ENCODE measurements at places on chromosomes 7 and 10.

- DNase-seq = no peak
These were observed 484.8 kb upstream of the DPP6 start for GRCh38 chr7:153567426-153567825.

GRCh38 chr10:63105225-63106110 is 27.7 kb upstream of the NRBF2 start:
- DNase-seq = no peak

DNA sequence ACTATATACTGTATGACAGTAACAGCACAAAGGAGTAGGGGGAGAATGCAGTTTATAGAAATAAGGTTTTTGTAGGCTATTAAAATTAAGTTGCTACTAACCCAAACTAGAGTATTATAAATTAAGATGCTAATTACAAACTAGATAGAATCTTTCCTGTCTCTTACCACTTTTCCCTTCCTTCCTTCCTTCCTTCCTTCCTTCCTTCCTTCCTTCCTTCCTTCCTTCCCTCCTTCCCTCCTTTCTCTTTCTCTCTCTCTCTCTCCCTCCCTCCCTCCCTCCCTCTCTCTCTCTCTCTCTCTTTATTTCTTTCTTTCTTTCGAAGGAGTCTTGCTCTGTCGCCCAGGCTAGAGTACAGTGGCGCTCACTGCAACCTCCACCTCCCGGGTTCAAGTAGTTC is 36.4 kb upstream of the BRAF start:
- DNase-seq = no peak

DNA sequence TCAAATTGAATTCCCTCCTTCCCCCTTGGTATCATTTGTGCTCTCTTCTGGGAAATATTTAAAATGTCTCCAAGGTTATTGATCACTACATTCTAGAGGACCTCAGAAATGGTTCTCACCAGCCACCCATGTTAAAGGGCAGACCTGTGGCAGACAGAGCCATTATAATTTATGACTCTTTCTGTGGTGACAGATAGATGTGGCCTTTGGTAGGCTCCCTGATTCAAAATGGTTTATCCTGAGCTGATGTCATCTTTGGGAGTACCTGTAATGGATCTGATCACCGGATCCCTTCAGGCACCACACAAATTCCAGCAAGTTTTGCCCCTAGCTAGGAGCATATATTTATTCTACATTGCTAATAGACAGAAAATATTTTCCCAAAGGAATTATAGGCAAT is 267.5 kb downstream of the SDK1 start:
- no peak for DNase-seq

DNA sequence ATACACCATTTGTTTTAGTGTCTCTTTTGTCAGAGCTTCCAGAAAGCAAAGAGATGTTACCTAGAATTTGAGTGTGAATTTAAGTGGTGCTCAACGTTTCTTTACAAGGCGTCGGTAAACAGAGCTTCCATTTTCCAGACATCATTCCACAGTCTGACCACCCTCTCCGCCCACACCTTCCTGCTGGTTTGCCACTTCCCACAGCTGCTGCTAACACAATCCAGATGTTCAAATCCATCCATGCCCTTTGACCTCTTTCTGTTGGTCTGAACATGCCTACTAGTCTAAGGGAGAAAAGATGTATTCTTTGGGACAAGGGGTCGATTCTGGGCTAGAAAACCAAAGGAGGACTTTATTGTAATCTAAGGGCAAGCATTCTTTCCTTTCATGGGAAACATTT is 86.1 kb downstream of the FAM107B start:
- DNase-seq = no peak

- DNase-seq = no peak
These were observed 30.9 kb upstream of the PDLIM1 start for GRCh38 chr10:95321554-95322301.

DNA sequence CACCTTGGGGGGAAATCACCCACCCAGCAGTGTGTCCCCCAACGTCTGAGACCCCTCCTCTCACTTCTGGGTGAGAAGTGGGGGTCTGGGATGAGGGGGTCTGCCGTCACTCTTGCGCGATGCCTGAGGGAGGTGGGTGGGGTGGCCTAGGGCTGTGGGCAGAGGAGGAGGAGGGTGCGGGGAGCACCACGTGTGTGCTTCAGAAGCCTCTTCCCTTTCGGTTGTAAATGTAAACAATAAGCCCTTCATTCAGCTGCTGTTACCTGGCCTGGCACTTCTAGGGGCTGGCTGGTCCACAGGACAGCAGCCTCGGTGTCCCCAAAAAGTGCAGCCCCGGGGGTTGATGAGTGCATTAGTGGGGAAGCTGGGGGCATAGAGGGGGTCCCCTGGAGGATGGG is 1.3 kb downstream of the CLIP2 start:
- DNase-seq = no peak

GRCh38 chr7:155293721-155294510 is 3.8 kb upstream of the INSIG1 start:
- no peak for DNase-seq

DNA sequence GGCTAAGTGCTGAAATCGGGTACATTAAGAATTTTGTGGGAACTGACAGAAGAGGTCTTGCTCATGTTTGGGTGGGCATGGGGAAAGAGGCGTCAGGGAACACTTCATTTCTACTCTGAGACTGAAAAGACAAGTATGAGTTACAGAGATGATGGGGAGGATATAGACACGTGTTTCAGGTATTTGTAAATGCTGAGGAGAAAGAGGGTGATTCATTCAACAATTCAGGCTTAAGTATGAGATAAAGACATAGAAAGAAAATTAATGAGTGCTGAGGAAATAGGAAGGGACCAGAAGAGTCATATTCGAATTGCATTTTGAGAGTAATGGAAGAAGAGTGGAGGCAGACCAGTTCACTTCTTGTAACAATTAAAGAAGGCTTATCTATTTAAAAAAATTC is 143.6 kb downstream of the HBP1 start:
- DNase-seq = no peak

DNA sequence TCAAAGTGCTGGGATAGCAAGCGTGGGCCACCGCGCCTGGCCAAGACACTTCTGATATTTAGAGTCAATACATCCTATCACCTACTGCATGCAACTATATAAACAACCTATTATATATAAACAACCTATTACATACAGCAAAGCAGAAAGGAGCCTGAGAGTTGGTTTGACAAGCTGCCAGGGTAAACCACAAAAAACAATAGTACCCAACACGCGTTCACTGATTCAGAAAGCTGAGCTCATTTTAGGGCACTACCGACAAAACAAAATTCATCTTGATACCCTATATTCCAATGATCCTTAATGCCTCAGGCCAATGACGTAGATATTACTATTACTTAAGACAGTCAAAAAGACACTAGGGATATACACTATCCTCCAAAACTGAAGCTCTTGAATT is 16.2 kb downstream of the MALSU1 start:
- no peak for DNase-seq

- DNase-seq = no peak
These were observed 2.9 kb downstream of the TWIST1 start for GRCh38 chr7:19114551-19114855.

DNA sequence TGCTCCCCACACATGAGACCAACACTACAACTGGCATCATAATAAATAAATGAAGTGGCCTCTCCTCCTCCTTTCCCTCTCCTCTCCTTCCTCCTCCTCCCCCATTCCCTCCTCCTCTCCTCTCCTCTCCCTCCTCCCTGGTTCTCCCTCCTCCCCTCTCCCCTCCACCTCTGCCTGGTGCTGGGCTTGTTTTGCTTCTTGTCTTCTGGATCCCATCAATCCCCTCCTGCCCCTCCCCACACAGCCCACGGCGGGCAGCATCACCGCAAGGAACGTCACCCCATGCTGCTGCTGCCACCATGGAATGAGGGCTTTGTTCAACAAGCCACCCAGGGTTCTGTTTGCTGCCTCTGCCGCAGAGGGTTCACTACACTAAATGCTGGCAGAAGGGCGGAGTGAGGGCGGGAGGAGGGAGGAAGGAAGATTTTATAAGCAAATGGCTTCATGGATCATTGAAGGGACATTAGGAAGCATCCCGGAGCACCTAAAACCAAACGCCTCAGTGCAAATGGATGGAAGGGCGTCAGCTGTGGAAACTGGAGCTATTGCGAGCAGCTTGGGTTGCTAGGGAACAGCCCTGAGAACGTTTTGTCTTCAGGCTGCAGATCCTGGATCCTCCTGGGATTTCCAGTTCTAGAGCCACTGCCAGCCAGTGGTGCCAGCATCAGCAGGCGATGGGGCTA is 379.7 kb upstream of the ZMIZ1 start:
- DNase-seq = no peak

- DNase-seq = no peak
These were observed 5.9 kb upstream of the LDB3 start for GRCh38 chr10:86662186-86663045.

- DNase-seq = no peak
These were observed 114.2 kb downstream of the EBF3 start for GRCh38 chr10:129849853-129850252.

DNA sequence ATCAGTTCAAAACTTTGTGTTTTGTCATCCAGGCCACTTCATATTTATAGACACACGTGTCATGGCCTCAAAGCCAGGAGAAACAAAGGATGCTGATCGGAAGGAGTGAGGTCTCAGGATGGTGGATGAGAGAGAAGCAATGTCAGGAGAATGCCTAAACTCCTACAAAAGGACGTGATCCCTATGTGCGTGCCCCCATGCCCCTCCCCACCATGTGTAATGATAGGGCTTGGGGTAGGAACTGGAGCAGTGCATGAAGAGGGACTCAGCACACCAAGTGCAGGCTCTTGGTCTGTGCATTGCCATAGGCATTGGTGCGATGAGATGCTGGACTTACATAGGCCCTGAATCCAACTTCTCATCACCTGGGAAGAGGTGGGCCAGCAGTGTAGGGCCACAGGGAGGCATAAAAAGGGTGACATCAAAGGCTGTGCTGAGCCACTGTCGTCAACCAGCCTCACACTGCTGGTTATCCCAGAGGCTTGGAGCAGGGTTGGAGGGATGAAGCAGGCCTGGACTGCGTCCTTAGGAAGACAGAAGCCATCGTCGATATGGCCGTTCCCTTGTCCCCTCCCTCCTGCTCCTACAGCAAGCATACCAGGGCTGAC is 46.9 kb upstream of the GDF10 start:
- no peak for DNase-seq

GRCh38 chr10:43121444-43121843 is 16.8 kb upstream of the CSGALNACT2 start:
- no peak for DNase-seq

DNA sequence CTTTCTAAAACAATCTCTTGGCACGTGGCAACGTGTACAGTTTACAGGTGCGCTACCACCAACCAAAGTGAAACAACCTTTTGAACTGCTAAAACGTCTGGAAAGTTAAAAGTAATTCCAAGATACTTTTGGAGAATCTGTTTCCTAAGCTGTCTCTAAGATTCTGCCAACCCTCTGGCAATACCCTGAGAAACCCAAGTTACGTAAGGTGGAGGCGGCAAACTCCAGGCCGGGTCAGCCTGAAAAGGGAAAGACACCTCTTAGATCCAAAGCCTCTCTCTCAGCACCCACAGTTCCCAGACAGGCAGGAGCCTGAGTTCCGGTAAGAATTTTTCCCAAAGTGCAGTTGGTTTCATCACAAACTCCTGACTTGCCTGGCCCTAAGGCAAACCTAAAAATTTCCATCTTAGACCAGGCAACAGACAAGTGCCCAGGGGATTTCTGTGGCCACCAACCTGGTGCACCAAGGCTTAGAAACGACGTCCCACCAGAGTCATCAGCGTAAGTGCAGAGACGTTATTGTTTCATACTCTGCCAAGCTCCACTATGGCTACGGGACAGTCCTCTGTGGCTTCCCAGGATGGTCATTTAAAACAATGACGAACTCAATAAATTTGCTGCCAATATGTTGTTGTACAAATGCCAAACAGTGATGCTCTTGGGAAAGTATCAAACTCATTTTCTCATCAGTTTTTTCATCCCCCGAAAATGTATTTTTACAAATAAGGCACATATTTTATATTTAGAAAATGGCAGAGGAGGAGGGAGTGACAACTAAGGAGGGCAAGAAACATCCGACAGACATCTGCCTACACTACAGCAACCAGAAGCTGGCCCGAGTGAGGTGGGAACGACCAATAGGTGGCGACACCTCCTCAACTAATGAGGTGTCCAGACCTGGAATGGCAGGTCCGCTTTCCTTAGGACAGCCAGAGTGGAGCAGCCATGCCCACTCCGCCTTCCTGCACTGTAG is 205.8 kb upstream of the FRMD4A start:
- peak; percentile 45 for DNase-seq

- no peak for DNase-seq
These were observed 12.0 kb upstream of the AOAH start for GRCh38 chr7:36736090-36736898.

- DNase-seq = no peak
These were observed 121.5 kb downstream of the POLR1F start for GRCh38 chr7:19587291-19587690.

DNA sequence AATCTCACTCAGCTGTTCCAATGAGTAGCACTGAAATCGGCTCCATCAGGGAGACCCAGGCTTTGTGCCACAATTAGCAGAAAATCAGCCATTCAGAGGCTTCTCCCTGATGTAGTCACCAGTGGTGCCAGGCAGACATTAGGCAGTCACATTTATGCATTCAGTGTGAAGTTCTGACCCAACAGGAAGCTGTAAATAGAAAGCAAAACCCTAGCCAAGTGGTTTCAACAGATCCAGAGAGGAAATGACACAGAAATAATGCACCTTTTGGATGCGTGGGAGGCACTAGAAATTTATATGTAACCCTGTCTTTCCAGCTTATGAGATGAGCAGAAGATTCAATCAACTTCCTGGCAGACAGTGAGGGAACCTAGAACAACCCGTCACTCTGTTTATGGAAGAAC is 186.4 kb downstream of the PDE1C start:
- no peak for DNase-seq

DNA sequence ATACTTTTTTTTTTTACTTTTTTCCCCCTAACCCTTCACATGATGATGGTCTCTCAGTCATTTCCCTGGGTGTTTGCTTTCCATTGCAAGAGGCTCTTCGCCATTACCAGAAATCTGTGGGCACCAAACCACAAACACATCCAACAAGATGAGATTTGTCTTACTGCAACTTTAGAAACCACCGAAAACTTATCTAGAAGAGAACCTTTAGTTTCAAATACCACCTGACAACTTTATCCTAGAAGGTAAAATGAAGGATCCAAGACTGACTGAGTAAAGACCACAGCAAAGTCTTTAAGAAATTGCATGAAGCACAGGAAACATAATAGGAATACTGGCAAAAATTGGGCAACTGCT is 363.3 kb upstream of the MBL2 start:
- no peak for DNase-seq

DNA sequence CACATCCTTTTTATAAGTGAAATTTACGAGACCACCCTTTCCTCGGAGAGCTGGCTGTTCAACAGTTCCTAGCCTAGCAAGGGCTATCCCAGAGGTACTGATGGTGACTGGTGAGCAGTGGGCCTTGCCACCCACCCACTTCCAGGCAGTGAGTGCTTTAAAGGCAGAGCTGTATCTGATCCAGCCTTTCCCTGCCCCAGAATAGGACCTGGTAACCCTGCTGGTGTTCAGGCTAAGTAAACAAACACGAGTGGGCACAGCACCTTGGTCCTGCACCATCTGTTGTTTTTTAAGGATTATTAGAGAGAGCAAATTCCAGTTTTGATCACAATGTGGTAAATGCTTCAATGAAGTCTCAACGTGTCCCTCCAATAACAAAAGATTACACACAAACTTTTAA is 75.7 kb downstream of the COBL start:
- DNase-seq = no peak
